ENCODE measurements at places on chromosomes 12 and 14.

DNA sequence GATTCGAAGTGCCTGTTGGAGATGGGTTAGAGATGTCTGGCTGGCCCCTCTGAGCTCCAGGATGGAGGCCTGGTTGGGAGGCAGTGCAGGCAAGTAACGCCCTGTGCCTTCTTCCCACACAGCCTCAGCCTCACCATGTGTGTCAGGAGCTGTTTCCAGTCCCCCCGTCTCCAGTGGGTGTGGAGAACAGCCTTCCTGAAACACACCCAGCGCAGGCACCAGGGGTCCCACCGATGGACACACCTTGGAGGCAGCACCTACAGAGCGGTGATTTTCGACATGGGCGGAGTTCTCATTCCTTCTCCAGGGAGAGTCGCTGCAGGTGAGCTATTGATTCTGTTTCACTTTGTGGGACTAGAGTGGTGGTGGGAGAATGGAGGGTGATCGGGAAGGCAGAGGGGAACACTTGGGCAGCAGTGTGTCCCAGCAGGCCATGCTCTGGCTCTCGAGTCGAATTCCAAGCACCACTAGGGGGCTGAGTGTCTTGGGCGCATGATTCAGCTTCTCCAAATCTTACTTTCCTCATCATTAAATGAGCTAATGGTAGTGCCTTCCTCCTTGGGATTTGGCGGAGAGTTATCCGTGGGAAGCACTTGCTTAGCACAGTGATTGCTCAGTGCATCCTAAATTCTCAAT lies 6.8 kb downstream of the ACAD10 start:
- DNase-seq = no peak

DNA sequence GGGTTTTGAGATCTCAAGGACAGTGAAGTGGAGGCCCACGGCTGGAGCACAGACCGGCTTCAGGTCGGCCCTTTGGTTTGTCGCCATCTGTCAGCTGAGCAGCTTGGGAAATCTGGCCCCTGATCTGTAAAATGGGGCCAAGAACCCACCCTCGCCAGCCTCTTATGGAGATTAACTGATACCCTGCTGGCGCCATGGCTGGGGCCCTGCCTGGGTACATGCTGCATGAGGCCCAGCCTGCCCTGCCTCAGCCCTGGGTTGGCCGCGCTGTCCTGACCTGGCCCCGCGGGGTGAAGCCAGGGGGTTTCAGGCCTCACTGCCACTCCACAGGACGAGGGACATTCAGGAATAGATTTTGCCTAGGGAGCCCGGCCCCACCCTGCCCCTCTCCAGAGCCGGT lies 33.9 kb upstream of the MEG3 start:
- DNase-seq = no peak

GRCh38 chr14:91257328-91258010 lies 13.0 kb upstream of the GPR68 start:
- no peak for DNase-seq

DNA sequence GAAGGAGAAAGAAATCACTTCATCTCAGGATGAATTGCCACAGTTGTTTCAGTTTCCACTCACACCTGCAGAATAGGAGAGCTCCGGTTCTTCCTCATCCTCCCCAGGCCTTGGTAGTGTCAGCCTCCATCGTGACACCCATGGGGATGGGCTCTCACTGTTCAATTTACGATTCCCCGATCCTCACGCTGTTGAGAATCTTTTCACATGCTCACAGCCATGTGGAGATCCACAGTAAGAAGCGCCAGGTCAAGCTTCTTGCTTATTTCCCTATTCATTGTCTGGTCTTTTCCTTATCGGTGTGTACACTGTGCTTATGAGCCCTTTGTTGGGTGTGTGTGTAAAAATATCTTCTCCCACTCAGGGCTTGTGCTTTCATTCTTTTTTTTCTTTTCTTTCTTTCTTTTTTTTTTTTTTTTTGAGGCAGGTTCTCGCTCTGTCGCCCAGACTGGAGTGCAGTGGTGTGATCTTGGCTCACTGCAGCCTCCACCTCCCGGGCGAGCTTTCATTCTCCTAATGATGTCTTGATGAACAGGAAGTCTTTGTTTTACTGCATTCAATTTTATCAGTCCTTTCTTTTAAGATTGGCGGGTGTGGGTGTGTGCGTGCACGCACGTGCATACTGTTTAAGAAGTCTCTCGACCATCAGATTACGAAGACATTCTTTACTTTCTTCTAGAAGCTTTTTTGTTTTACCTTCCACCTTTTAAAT lies 21.5 kb downstream of the RIN3 start:
- no peak for DNase-seq

- no peak for DNase-seq
Observed at GRCh38 chr14:49679271-49679670, 8.7 kb downstream of the POLE2 start.

DNA sequence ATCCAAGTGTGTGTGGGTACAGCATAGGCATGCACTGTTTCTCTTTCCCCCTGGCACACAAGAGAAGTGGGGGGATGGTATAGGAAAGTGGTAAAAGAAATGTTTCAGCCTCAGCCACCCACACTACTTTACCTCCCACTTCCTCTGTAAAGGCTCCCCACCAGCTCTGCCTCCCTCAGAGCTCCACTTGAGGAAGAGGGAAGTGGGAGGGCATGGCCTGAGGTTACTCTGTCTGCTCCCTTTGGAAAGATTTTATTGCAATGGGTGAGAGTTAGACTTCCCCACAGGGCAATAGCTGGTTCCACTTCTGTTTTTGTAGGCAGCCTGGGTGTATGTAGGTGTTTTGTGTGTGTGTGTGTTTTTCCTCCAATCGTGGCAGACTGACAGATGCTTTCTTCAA lies 145.3 kb downstream of the SSPN start:
- DNase-seq = no peak

DNA sequence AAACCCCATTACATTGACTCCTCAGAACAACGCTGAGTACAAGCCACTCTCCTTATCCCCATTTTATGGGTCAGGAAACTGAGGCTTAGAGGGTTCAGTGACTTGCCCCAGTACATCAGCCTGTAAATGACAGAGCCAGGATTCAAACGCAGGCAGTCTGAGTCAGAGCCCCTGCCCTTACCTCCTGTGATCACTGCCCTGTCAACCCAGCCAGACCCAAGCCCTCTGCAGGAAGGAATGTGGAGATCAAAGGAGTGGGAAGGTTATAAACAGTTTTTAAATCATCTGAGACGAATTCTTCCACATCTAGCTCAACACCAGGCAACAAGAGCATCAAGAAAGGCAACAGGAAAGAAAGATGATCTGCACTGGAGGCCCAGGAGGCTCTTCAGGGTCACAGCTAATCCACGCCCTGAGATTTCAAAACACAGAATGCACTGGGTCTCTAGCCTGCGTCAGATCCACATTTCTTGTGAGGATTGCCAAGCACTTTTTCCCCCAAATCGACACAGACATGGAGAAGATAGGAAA lies 38.5 kb downstream of the SPTB start:
- no peak for DNase-seq

DNA sequence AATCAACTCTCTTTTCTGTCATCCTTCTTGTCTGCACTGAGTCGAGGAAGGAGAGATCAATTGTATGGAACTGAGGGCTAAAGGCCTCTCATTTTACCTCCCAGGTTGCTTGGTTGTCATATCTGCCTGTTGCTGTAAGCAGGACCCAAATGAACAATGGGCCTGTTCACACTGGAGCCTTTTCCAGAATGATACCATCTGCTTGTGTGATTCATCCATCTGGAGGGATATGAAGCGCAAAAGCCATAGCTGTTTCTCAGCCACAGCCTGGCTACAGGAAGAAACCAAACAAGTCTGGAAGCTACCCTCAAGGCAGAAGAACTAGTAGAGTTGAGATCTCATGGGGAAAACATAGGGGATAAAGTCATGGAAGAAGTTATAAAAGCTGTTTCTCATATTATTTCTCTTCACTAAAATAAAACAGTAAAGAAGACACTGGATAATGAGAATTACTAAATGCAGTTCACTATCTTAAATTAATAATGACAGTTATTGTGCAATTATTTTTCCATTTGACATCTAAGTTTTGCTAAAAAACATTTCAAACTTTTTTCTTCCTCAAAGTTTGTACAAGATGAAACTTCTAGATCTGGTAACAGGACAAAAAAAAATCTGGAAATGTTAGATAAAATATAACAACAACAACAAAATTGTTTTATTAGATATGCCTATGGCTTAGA lies 106.3 kb downstream of the SPTSSA start:
- DNase-seq = no peak

DNA sequence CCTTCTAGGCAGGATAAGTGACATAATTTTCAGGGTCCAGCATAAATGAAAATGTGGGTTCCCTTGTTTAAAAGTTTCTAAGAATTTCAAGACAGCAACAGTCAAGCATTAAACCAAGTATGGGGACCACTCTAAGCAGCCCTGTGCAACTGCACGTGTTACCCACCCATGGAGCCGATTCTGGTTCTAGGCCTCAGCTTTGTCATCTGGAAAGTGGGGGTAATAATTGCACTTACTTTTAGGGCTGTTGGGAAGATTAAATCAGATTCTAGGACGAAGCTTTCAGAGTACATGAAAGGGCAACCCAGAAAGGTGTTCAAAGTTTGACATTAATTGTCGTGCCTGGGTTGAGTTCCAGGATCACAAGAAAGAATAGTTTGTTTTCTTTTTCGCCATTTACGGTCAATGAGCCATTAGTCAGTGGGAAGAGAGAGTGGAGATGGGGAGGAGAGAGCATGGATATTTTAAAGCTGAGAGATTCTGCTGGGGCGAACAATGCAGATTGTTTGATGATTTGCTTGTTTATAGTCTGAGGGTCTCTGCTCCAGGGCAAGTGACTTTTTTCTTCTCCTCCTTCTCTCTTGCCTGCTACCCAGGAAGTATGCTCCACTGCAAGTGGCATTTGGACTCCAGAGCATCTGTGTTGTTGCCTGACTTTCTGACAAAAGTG lies 10.7 kb upstream of the PPFIBP1 start:
- no peak for DNase-seq

DNA sequence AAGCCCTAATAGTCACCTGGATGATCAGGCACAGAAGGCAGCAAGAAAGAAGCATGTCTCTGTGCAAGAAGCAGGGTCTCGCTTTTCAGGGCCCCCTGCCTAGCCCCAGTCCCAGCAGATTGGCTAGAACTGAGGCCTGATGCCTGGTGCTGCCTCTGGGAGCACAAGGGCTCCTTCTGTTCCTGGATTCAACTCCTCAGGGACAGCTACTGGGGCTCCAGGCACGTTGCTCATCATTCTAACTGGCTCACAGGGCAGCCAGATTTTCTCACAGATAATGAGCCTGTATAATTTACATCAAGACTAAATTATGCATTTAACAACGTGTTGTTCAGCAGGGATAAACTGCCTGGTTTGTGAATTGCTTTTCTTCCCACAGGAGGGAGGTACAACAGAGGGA lies 106.5 kb upstream of the PLXNC1 start:
- no peak for DNase-seq

DNA sequence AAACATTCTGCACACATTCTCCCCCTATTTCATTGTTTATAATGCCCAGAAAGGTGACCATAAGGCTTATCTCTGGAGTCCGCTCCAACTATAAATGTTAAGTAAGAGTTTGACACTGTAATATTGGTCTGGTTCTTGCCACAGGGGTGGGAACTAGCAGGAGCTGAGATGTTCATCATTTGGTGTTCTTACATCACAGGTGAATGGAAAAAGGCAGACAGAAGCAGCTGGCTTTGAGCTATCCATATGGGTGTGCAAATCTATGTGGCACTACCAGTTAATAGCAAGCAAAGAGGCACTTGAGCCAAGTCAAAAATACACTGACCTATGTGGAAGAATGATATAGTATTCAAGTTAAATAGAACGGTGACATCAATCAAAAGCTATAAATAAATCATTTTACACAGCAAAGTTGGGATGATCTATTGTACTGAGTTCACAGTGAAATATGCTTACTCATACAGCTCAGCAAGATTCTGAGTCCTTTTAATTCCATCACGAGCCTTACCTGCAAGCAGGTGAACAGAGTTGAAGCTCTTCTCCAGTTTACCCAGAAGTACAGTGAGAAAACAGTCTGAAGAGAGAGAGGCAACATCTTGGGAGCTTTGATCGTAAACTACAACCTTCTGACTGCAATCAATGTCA lies 43.2 kb downstream of the DUSP16 start:
- no peak for DNase-seq

DNA sequence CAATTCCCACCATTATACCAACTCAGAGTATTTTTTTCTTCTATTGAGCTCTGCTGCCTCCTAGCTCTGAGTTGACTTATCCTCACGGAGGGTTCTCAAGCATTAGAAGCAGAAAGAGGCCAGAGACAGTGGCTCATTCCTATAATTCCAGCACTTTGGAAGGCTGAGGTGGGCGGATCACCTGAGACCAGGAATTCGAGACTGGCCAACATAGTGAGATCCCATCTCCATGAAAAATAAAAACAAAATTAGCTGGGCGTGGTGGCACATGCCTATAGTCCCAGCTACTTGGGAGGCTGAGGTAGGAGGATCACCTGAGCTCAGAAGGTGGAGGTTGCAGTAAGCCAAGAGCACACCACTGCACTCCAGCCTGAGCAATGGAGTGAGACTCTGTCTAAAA lies 21.0 kb downstream of the HPD start:
- no peak for DNase-seq

DNA sequence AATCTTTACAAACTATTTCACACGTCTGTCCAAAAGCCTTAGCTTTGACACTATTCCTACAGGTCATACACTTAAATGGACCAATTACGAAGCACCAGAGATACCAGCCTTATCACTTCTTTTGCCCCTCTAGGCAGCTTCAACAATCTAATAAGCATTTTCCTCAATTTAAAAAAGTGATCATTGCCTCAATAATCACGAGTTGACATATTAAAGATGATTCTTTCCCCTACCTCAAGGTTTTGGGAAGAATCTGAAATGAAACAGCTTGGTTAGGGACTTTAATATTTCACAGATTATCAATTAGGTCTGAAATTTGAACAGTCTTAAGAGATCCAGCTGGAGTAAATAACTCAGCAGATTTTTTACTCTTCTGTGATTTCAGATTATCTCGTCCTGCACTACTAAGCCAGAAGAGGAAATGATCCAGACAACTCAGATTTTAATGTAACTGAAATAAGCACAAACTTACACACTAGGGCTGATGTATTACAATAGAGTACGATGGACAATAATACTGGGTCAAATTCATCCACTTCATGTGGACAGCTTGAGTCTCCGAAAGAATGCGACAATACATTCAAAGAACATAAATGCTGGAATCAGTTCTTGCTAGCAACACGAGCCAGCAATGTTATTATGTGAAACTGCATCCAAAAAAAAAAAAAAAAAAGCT lies 15.9 kb downstream of the UBE2N start:
- no peak for DNase-seq

GRCh38 chr12:12460935-12461922 lies 101.4 kb downstream of the DUSP16 start:
- no peak for DNase-seq

GRCh38 chr12:75477137-75477536 lies 3.4 kb upstream of the GLIPR1 start:
- DNase-seq = no peak

Data from stimulated activated CD4-positive, alpha-beta T cell treated with anti-CD3 and anti-CD28 coated beads, Interleukin-15, amount 100 ng/mL, for 1 hour (primary cell).